T47D (cell line): ENCODE measurements at places on chromosomes 7 and 10.

DNA sequence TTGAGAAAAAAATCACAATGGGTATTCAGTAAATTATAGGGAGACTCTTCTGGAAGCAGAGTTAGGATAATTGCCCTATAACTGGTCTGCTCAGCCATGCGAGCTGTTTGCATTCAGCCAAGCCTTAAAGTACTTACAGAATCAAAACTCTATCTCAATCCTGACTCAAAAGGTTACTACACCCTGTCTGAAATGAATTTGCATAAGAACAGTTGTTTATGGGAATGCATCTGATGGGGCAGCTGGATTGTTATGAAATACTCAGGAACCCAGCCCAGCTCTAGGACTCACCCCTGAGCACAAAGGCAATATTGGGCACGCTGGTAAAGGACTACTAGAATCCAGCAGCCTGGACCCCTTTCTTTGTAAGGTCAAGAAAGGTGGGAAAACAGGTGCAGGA, 38.8 kb downstream of the AKR1B15 start:
- no peak for DNase-seq

DNA sequence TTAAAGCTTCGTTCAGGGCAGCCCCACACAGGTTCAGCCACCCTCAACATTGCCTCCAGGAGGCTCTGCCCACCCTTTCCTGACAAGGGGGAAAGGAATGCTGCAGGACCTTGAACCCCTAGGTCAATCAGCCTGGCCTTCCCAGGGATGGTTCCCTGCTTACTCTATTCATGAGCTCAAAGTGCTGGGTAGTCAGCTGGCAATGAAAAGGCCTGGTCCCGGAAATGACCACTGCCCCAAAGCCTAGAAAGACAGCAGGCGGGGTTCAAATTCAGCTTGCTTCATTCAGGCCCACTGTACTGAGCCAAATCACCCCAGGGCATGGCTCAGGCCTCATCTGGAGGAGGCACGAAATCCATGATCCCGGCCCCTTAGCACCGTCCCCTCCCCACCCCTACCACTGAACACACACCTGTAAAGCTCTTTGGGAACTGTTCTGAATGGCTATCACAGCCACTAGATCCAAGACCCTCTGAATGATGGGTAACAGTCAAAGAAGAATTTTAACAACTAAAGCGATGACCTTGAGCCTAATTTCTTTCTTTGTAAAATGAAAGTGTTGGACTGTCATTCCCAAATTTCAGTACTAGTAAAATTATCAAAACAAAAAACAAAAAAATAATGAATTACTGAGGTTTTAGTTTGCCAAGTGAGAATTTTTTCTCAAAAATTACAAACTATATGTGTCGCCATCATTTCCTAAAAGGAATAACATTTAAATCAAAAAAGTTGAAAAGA, 1.0 kb downstream of the URGCP start:
- DNase-seq, result peak; percentile 35

DNA sequence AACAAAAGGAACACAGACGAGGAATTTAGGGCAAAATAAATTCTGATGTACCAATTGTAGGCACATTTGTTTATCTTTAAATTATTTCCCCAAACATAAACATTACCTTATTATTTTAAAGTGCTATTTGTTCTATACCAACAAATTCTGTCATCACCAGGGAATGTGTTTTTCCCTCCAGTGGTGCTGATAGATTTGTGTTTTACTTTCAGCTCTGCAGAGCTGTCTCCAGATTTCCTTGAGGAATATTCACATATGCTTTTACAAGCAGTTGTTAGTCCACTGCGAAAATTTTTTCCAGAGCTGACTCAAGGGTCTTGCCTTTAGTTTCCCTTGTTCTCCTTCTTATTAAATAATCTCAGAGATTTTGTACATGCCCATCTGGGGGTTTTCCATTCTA, 362.8 kb downstream of the PHF14 start:
- DNase-seq, result no peak

DNA sequence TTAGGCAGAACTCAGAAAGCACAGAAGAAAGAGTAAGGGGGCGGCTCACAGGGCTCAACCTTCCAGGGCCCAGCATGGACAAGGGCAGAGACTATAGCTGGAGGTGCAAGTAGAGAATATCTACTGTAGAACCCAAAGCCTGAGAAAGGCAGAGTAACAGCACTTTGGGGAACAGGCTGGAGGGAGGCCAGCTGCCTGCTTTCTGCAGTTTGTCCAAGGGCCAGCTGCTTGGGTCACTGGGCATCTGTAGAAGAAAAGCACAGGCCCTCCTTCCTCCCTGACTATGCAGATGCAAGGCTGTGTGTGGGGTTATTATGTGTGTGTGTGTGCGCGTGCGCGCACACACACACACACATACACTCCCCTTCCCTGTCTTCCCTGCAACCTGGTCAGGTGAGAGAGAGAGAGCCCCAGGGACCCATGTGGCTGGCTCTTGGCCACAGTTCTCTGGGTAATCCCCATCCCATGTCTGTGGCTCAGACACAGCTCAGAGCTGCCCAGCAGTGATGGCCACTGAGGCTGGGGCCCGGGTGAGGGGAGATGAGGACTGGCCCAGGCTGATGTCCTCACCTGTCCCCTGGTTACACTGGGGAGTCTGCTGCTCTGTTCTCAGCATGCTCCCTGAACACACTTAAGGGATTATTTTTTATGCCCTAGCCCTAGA, 9.0 kb downstream of the ADRA2A start:
- DNase-seq, result no peak

DNA sequence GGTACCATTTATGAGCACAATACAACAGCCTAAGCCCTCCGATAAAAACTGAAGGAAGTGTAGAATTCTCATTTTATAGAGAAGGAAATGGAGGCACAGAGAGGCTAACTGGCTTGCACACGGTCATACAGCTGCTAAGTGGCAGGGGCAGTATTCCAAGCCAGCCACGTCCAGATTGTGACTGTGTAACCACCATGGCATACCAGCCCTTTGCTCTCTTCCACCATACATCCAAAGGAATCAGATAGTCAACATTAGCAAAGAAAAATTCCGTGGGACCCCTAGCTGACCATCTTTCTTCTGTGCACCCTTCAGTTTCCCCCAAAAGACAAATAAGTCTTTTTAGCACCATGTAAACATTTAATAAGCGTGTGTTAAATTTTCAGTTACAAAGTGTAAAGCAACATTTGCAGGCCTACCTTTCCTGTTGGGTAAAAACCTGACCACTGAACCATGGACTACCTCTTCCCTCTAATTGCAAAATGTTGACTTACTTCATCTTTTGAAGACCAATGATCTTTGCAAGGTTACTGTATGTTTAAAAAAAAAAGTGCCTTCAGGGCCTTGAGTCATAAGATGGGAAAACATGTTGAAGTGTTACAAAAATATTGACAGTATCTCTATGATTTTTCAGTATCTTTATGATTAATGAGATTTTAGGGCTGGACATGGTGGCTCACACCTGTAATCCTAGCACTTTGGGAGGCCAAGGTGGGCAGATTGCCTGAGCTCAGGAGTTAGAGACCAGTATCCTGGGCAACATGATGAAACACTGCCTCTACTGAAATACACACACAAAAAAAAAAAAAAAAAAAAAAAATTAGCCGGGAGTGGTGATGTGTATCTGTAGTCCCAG, 24.3 kb upstream of the PDZD8 start:
- DNase-seq, result no peak

GRCh38 chr7:145633513-145633912, 483.1 kb upstream of the CNTNAP2 start:
- DNase-seq, result no peak

- DNase-seq, result no peak
Observed at GRCh38 chr7:132428247-132428919, 147.9 kb downstream of the PLXNA4 start.

DNA sequence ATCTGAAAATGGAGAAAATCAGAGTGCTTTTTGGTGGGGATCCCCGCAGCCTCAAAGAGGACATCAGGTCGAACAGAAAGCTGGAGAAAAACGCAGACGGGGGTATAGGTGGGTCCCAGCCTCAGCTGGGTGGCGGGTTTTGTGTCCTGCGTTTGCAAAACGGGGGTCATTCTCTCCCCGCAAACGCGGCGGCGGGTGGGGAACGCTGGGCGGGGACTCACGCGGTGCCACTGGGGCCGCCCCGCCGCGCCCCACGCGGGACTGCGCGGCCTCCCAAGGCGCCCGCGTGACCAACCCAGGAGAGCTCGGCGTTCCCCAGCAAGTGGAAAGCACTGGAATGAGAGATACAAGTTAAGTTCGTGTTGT, 806 bp upstream of the VIPR2 start:
- no peak for DNase-seq

GRCh38 chr7:44439926-44440325, 50.5 kb downstream of the NUDCD3 start:
- no peak for DNase-seq

DNA sequence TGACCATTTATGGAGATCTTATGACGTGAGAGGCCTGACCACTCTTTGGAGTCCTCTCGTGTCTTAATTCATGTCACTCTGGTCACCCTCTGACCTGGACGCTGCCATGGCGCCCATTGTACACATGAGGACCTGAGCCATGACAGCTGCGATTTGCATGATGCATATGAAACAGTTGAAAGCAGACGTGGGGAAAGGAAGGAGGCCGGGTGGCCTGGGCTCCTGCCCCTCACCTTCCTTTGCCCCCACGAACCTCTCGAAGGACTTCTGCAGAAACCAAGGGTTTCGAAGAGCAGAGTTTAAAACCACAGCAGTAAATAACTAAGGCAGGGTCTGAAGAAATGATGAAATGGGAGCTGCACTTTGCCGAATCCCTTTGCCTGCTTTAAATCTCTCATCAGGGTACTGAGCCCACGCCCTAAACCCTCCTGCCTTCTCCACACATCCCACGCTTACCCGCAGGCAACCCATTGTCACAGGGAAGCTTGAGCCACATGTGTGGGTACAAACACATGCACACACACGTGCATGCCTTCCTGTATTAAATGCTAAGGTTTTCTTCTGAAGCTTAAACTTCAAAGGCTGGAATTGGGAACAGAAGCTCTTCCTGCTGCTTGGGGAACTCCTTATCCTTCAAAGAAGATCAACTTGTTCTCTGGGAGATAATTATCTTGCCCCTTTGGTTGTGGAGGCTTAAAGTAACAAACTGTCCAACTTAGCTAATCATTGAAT, 11.7 kb upstream of the CALML3 start:
- DNase-seq, result no peak

- DNase-seq, result peak; percentile 79
Observed at GRCh38 chr10:122113161-122113944, 124.4 kb downstream of the TACC2 start.

- DNase-seq, result no peak
Observed at GRCh38 chr7:134449680-134450079, 9.2 kb downstream of the AKR1B1 start.

- DNase-seq, result peak; percentile 27
Observed at GRCh38 chr10:84523526-84523925, 195.1 kb downstream of the CCSER2 start.
